ENCODE measurements at places on chromosomes 12 and 14.

DNA sequence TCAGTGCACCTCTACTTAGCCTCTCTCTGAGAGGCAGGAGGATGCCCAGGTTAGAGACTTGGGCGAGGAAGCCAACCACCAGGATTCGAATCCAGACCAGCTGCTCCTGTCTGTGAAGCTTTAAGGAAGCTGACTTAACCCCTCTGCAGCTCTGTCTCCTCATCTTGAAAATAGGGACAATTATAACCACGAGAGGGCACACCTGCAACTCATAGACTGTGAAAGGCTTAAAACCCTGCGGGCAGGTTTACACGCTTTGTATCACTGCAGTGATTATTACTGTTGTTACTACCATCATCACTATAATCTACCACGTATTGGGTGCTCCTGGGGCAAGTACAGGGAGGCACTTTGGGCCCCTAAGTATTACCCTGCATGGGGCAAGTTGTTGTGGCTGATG, 379.8 kb downstream of the VRK1 start:
- no peak for DNase-seq

DNA sequence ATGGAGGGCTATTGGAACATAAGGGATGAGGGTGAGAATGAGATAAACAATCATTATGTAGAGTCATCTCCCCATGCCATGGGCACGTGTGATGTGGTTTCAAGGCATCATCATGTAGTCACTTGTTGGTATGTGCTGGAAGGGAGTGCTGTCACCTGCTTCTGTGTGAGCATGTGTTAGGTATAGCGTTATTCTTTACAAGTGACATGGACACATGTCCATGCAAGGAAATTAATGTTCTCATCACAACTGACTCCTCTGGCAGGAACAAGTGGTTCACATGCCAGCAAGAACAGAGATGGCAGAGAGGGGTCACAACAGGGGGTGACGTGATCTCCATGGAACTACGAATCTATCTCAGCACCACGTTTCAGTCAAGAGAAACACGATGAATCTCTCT, 815.8 kb downstream of the BCL11B start:
- no peak for DNase-seq

- DNase-seq: no peak
Observed at GRCh38 chr14:105050551-105050897, 14.7 kb downstream of the GPR132 start.

DNA sequence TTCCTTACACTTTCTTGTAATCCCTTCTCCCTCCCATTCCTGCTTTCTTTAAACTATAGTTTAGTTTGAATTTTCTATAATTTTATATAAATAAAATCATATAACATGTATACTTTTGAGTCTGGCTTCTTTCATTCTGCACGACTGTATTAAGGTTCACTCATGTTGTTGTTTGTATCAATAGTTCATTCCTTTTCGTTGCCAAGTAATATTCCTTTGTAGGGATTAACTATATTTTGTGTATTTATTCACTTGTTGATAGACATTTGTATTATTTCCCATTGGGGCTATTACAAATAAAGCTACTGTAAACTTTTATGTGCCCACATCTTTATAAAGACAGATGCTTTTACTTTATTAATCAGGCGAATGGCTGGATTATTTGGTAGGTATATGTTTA, 39.4 kb upstream of the TBC1D15 start:
- no peak for DNase-seq

GRCh38 chr12:122081697-122082221, 3.2 kb downstream of the MLXIP start:
- DNase-seq: no peak

DNA sequence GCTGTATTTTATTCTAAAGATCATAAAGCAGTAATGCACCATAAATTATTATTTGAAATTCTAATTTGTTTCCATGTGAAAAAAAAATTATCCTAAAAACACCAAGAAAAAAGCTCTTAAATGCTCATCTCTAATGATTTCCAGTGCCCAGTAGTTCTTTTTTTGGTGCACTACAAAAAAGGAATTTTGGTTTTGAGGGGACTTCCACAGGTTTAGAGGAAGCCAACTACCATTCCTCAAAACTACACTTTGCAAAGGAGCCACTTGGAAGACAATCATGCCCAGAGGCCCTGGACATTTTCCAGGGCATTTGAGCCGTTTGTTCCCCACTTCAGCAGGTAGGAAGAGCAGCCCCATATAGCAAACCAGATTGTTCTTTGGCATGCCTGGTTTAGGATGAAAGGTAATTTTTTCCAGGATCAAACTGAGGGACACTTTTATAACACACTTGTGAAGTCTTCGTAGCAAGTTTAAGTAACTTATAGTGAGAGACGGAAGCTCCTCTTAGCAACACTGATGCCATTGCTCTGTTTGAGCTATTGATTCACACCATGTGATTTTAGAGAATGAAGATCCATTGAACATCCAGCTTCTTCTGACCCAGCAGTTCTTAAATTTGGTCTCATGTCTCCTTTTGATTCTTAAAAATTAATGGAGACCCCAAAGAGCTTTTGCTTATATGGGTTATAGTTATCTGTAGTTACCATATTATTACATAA, 187.9 kb downstream of the ETV6 start:
- no peak for DNase-seq

DNA sequence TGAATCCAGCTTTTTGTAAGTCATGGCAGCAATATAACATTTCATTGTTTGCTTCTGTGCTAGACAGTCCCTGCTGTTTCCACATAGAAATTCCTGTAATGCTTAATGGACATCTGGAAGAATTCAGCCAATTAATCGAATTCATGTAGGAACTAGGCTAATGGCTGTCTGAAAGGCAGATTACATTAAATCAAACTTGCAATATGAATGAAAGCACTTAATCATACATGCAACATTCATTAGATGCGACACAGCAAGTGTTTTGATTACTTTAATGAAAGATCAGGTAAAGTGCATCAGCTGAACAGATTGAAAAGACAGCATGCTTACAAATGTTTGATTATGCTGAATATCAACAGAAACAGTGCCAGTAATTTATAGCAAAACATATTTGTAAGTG, 24.1 kb upstream of the INSM2 start:
- DNase-seq: no peak

DNA sequence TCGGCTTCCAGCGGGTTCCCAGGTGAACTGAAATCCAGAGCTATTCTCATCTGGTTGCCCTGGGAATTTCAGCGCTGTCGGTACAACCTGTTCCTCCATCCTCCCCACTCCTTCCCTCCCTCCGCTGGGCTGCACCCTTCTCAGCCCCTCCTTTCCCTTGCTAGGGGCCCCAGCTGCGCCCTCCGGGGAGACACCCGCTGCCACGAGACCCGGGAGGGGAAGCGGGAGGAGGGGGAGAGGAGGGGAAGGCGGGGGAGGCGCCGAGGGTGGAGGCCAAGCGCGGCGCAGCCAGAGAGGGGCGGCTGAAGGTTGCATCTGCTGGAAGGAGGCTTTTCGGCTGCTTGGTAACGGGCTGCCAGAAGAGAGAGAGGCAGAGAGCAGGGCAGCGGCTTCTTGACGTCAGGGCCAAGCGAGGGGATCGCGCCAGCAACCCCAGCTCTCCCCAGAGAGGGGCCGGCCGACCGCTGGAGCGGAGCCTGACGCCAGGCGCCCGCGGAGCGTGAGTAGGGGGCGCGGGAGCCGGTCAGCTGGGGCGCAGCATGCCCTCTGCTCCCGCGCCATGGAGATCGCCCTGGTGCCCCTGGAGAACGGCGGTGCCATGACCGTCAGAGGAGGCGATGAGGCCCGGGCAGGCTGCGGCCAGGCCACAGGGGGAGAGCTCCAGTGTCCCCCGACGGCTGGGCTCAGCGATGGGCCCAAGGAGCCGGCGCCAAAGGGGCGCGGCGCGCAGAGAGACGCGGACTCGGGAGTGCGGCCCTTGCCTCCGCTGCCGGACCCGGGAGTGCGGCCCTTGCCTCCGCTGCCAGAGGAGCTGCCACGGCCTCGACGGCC, at the start of gene KCNA5:
TSS of gene KCNA5 (plus strand) at position 291 of the 831 bp plus-strand sequence. CDS start at position 560, 269 bp downstream.
- DNase-seq: no peak

DNA sequence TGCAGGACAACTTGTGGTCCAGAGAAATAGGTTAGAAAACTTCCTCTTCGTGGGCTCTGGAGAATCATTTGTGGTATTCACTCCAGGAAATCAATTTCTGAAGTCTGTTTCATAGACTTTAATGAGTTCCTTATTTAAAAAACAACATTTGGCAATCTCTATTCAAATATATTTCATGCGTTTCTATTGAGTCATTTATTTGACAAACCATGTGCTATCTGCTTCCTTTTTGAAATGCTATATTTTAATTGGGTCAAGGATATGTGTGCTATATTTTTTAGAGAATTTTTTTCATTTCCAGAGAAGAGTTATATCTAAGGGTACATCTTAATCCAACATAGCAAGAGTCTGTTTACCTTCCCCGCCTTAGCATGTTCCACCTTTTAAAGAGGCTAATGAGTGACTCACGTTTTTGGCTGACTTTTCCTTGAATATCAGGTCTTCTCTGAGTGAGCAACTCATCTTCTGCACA, 252.4 kb upstream of the EGLN3 start:
- no peak for DNase-seq

DNA sequence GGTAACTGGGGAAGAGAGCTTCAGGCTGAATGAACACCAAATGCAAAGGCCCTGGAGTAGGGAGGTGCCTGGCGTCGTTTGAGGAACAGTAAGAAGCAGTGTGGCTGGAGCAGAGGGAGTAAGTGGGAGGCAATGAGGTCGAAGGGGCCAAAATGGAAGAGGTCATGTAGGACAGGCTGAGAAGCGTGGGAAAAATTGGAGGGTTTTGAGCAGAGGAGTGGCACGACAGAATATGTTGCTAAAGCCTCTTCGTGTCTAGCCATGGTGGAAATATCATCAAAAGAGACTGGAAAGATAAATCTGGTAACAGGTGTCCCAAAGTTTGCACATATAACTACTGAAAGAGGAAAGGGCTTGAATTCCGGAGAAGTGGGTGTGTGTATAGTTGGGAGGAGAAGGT, 1.9 kb downstream of the TRIM9 start:
- no peak for DNase-seq

- no peak for DNase-seq
Observed at GRCh38 chr12:54689984-54690383, 41.8 kb upstream of the DCD start.

DNA sequence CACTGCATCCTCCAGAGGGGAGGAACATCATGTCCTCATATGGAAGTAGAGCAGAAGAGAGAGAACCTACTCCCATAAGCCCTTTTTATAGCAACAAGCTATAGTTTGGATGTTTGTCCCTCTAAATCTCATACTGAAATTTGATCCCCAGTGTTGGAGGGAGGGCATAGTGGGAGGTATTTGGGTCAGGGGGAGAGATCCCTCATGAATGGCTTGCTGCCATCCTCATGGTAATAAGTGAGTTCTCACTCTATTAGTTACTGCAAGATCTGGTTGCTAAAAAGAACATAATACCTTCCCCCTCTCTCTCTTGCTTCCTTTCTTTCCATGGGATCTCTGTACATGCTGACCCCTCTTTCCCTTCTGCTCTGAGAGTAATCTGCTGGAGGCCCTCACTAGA, 93.9 kb downstream of the RPAP3 start:
- DNase-seq: no peak

DNA sequence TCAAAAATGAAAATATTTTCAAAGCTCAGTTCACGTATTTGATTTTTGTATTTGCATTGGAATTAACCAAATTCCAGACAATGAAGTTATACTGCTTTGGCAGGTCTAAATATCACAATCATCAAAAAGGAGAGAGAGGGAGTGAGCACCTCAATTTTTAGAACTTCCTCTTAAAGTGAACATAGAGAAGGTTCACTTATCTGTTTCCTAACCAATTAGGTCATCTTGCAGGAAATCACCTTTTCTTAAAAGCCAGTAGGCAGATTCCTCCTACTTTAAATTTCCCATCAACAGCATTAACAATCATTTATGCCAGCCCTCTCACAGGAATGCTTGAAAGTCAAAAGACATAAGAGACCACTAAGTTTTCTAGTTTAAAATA, 388.7 kb downstream of the ZFP36L1 start:
- no peak for DNase-seq

DNA sequence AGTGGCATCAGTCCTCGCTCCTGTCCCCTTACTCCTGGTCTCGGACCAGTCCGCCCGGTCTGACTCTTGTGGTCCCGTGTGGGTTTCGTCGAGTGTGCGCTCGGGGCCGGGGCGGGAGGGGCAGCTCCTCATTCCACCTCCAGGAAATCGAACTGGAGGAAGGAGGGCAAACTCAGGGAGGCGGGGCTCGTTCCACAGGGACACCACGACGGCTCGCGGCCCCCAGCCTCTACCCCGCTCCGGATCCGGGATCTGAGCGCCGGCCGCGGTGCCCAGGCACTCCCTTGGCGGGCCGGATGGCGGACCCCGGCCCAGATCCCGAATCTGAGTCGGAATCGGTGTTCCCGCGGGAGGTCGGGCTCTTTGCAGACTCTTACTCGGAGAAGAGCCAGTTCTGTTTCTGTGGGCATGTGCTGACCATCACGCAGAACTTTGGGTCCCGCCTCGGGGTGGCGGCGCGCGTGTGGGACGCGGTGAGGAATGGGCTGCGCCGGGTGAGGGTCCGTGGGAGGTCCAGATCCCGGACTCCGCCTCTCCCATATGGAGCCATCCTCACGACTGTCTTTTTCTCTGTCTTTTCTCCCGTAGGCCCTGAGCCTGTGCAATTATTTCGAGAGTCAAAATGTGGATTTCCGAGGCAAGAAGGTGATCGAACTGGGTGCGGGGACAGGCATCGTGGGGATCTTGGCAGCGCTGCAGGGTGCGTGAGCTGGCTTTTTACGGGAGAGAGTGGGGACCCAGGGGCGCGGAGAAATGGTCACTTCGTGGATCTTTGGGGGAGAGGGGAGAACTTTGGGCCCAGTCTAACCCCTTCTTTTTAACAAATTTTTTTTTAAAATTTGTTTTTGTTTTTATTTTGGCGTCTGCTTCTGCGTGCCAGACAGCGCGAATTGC, at the start of gene EEF1AKMT3:
TSS of gene EEF1AKMT3 (plus strand) at position 186 of the 894 bp plus-strand sequence. CDS start at position 297, 111 bp downstream.
- no peak for DNase-seq

- DNase-seq: no peak
Observed at GRCh38 chr12:62249419-62249818, 10.8 kb upstream of the USP15 start.

- DNase-seq: no peak
Observed at GRCh38 chr12:65668981-65669695, 155.1 kb upstream of the HMGA2 start.

GRCh38 chr12:7107636-7108002, 1.4 kb downstream of the C1RL start:
- DNase-seq: no peak

DNA sequence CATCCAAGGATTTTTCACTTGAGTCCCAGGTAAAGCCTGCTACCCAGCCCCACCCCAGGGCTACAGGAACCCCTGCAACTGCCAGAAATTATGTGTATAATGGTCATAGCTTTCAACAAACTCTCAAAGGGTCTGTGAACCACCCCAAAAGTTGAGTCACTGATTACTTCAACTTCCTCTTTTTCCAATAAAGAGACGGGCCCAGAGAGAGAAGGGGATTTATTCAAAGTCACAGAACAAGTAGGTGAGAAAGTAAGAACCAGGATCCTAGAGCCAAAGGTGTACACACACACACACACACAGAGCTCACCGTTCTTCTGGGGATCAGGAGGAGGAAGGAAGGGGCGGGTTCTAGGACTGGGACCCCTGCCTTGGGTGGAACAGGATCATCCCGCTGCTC, 4.8 kb upstream of the ITPK1 start:
- DNase-seq: no peak

DNA sequence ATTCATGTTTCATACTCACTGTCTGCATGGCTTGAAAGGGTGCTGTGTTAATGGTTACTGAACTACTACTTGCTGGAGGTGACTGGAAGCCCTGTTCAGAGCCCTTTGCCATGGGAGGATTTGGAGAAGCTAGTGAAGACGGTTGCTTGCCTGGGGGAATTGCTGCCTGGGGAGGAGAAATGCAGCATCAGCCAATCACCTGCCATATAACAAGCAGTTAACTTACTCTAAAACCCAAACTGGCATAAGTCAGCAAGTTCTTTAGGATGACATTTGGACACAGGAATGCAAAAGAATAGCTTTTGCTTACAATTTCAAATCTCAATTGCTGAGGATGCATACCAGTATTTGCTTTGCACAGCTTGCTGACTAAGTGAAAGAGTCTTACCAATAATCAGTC, 23.4 kb upstream of the IPO8 start:
- DNase-seq: no peak
